Activated T-helper 2 cell treated with anti-CD3 and anti-CD28 coated beads, Interferon-gamma antibody, Interleukin-2, Interleukin-4, amounts not matched to agents 10 μg/mL and 5 μg/mL and 100 μg/mL, durations not matched to agents 14 hours and 24 hours and 36 hours (primary cell): ENCODE measurements at places on chromosomes 6 and 20.

DNA sequence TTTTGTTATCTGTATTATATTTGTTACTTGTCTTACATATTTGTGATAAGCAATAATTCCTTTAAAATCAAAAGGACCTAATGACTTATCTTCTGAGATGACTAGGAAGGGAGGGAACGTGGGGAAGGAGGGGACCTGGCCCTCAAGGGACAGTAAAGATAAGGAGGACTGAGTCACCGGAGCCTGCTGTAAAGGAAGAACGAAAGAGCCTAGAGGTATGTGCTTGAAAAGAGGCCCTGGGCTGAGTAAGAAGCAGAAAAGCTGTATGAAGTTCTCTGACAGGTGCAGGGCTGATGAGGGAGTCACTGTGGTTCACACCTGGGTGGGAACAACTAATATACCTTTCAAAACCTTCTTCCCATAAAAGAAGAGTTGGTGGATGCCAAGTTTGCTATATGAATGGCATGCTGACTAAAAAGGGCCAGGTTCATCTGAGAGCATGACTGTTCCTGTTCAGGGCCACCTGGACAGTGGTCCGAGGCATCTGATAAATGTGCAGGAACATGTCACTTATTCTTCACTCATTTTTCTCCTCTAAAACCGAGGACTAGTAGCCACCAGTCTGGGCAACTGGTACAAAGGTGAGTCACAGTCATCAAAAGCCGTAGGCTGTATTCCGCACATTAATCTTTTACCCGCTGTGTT lies 111.3 kb downstream of the TNFAIP3 start:
- peaks cover 40% of the 10 kb centered on the region for H3K4me1 ChIP-seq
- DNase-seq, result no peak
- H3K27me3 ChIP-seq, result no peaks in the 10 kb centered on the region
- no peaks in the 10 kb centered on the region for H3K36me3 ChIP-seq

DNA sequence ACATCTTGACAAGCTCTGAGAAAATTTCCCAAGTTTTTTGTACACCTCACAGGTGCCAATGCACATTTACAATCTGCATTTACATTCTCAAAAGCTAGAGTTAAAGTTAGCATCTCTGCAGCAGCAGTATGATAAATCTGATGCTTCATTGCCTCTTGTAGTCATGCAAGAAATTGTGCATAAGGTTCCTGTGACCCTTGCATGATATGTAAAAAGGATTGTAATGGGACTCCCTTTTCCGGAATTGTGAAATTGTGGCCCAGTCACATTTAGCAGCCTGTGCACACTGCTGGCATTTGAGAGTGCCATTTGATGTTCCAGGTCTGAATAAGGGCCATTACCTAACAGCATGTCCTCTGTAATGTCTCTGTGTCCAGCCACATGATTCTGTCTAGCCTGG lies 24.1 kb downstream of the HLA-DRB1 start:
- no peaks in the 10 kb centered on the region for H3K36me3 ChIP-seq
- peaks cover 6% of the 10 kb centered on the region for H3K4me1 ChIP-seq
- peaks cover 24% of the 10 kb centered on the region for H3K27me3 ChIP-seq
- DNase-seq, result no peak

- H3K27me3 ChIP-seq, result peaks cover 13% of the 10 kb centered on the region
- H3K4me3 ChIP-seq, result no peak overlapping the region
- no peaks in the 10 kb centered on the region for H3K36me3 ChIP-seq
- H3K4me1 ChIP-seq, result no peaks in the 10 kb centered on the region
- DNase-seq, result no peak
Measured at GRCh38 chr6:28758046-28758817, 165.6 kb downstream of the TRIM27 start.

- H3K27ac ChIP-seq, result peak overlapping the region; percentile 83
- DNase-seq, result peak; percentile 48
- H3K4me1 ChIP-seq, result peaks cover 46% of the 10 kb centered on the region
- peak overlapping the region; percentile 54 for H3K4me3 ChIP-seq
Measured at GRCh38 chr6:158290659-158291058, 21.6 kb upstream of the TULP4 start.

- no peak overlapping the region for H3K27ac ChIP-seq
- H3K4me1 ChIP-seq, result peaks cover 2% of the 10 kb centered on the region
- H3K27me3 ChIP-seq, result no peaks in the 10 kb centered on the region
- H3K4me3 ChIP-seq, result no peak overlapping the region
Measured at GRCh38 chr20:31790401-31790800, 28.8 kb upstream of the MYLK2 start.

DNA sequence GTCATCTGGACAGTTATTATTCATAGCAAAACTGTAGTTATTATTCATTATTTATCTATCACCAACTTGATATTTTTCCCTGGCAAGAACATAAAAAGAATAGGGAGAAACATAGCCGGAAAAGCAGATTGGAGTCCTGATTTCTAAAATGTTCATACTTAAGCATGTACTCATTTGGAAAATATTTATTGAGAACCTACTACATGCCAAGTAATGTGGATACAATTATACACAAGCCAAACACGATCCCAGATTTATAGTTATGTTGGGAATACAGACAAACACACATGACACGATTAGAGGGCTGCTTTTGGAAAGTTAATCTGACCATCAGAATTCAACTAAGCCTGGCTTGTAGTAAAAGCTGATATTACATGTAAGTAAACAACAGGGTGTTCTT lies 30.7 kb downstream of the ARHGAP18 start:
- H3K27me3 ChIP-seq, result no peaks in the 10 kb centered on the region
- no peak overlapping the region for H3K27ac ChIP-seq
- H3K4me1 ChIP-seq, result peaks cover 57% of the 10 kb centered on the region
- peaks cover 4% of the 10 kb centered on the region for H3K36me3 ChIP-seq

GRCh38 chr6:43884652-43885022 lies 114.6 kb downstream of the VEGFA start:
- H3K27ac ChIP-seq, result no peak overlapping the region
- no peak for DNase-seq
- no peaks in the 10 kb centered on the region for H3K4me1 ChIP-seq
- H3K27me3 ChIP-seq, result peaks cover 2% of the 10 kb centered on the region
- H3K36me3 ChIP-seq, result no peaks in the 10 kb centered on the region

GRCh38 chr6:165621940-165622339 lies 41.1 kb downstream of the PDE10A start:
- H3K27me3 ChIP-seq, result no peaks in the 10 kb centered on the region
- no peak for DNase-seq
- H3K4me1 ChIP-seq, result no peaks in the 10 kb centered on the region
- no peaks in the 10 kb centered on the region for H3K36me3 ChIP-seq

DNA sequence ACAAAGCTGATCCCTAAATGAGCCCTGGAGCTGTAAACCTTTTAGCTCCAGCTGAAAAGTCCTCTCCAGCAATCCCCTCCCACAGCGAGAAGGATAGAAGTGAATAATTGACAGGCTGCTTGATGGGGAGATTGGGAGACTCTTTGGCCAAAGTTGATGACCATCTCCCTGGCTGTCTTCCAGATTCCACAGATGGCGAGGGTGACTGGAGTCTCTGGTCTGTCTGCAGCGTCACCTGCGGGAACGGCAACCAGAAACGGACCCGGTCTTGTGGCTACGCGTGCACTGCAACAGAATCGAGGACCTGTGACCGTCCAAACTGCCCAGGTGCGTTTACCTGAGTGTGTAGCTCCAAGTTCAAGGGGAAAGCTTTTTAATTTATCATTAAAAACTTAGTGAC lies 67.3 kb downstream of the ISM1 start:
- no peaks in the 10 kb centered on the region for H3K27me3 ChIP-seq
- no peak for DNase-seq
- no peak overlapping the region for H3K27ac ChIP-seq
- H3K4me1 ChIP-seq, result no peaks in the 10 kb centered on the region

DNA sequence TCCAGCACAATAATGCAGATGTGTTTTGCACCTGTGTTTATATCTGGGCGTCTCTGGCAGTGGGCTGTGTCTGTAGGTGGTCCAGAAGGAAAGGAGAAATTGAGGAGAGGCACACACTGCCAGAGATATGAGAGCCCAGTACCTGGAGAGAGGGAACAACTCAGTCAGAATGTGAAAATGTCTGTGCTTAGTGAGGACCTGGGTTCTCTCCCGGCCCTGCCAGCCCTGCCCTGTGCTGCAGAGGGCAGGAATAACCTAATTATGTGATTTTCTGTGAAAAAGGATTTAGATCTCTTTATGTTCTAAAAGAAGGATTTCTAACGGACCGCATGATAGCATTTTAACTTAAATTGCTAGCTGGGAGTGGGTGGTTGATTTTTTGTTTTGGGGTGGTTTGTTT lies 8.3 kb upstream of the EXOC2 start:
- H3K27me3 ChIP-seq, result peaks cover 18% of the 10 kb centered on the region
- H3K4me3 ChIP-seq, result no peak overlapping the region
- DNase-seq, result no peak

DNA sequence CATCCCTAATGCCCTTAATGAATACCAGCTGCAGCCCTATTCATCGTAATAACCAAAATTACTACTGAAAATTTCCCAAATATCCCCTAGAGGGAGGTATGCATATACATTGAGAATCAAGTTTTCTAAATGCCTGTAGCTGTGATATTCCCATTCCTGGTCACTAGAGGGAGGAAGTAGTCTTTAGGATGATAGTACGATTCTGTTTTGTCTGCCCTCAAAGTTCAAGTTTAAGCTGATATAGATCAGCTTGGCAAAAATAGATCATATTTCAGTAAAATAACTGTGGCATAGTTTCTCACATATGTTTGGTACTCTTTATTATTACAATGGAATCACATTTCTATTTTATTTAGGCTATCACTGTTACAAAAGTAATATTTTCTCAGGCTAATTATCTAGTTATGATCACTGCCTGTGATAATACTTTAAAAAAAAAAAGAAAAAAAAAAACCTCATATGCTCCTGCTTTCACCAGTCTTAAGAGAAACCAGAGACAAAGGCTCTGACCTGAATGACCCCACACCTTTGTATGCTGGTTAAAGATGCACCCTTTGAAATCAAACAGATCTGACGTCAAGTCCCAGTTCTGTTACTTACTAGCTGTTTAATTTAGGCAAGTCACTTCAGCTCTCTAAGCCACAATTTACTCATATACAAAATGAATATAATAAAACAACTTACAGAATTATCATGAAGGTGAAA lies 11.0 kb downstream of the TSPYL1 start:
- peaks cover 20% of the 10 kb centered on the region for H3K36me3 ChIP-seq
- DNase-seq, result no peak
- H3K4me3 ChIP-seq, result no peak overlapping the region
- no peaks in the 10 kb centered on the region for H3K27me3 ChIP-seq
- H3K27ac ChIP-seq, result no peak overlapping the region

DNA sequence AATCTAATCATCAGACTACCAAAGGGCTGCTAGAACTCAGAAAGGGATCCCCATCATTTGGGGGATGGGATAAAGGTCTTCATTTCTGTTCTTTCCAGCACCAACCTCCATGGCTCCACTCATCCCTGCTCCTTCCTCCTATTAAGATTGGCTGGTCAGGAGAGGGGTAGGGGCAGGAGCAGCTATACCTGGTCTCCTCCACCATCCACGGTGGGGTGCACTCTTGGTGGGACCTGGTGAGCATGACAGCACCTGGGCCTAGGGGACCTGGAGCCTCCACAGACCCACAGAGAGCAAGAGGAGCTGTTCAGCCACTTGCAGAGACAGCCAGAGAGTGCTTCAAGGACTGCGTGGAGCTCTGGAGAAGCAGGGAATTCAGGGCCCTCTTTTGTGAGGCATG lies 6.1 kb upstream of the ULBP2 start:
- no peak overlapping the region for H3K4me3 ChIP-seq
- H3K36me3 ChIP-seq, result no peaks in the 10 kb centered on the region
- H3K27ac ChIP-seq, result no peak overlapping the region
- peaks cover 29% of the 10 kb centered on the region for H3K4me1 ChIP-seq
- H3K27me3 ChIP-seq, result peaks cover 83% of the 10 kb centered on the region

- H3K36me3 ChIP-seq, result peaks cover 70% of the 10 kb centered on the region
- peaks cover 20% of the 10 kb centered on the region for H3K4me1 ChIP-seq
- no peaks in the 10 kb centered on the region for H3K27me3 ChIP-seq
Measured at GRCh38 chr6:158626360-158627167, 18.0 kb downstream of the DYNLT1 start.

GRCh38 chr20:25077610-25078169 lies 4.3 kb downstream of the VSX1 start:
- peaks cover 6% of the 10 kb centered on the region for H3K4me1 ChIP-seq
- DNase-seq, result no peak
- H3K36me3 ChIP-seq, result no peaks in the 10 kb centered on the region
- peak overlapping the region; percentile 17 for H3K4me3 ChIP-seq
- no peak overlapping the region for H3K27ac ChIP-seq

- DNase-seq, result no peak
- H3K4me1 ChIP-seq, result no peaks in the 10 kb centered on the region
- H3K4me3 ChIP-seq, result no peak overlapping the region
- no peak overlapping the region for H3K27ac ChIP-seq
Measured at GRCh38 chr6:100304575-100304974, 160.1 kb downstream of the SIM1 start.

- H3K27me3 ChIP-seq, result peaks cover 15% of the 10 kb centered on the region
- no peak overlapping the region for H3K27ac ChIP-seq
- no peaks in the 10 kb centered on the region for H3K36me3 ChIP-seq
- DNase-seq, result no peak
- no peak overlapping the region for H3K4me3 ChIP-seq
Measured at GRCh38 chr6:6458172-6458571, 130.3 kb upstream of the LY86 start.

GRCh38 chr20:14295238-14295637 lies 42.2 kb downstream of the FLRT3 start:
- DNase-seq, result no peak
- no peak overlapping the region for H3K27ac ChIP-seq
- no peaks in the 10 kb centered on the region for H3K4me1 ChIP-seq
- H3K36me3 ChIP-seq, result no peaks in the 10 kb centered on the region
- H3K4me3 ChIP-seq, result no peak overlapping the region
- H3K27me3 ChIP-seq, result no peaks in the 10 kb centered on the region

- H3K4me3 ChIP-seq, result no peak overlapping the region
- H3K36me3 ChIP-seq, result no peaks in the 10 kb centered on the region
- H3K27me3 ChIP-seq, result no peaks in the 10 kb centered on the region
- H3K4me1 ChIP-seq, result no peaks in the 10 kb centered on the region
- no peak overlapping the region for H3K27ac ChIP-seq
- no peak for DNase-seq
Measured at GRCh38 chr6:168915855-168916254, 337.8 kb downstream of the THBS2 start.

DNA sequence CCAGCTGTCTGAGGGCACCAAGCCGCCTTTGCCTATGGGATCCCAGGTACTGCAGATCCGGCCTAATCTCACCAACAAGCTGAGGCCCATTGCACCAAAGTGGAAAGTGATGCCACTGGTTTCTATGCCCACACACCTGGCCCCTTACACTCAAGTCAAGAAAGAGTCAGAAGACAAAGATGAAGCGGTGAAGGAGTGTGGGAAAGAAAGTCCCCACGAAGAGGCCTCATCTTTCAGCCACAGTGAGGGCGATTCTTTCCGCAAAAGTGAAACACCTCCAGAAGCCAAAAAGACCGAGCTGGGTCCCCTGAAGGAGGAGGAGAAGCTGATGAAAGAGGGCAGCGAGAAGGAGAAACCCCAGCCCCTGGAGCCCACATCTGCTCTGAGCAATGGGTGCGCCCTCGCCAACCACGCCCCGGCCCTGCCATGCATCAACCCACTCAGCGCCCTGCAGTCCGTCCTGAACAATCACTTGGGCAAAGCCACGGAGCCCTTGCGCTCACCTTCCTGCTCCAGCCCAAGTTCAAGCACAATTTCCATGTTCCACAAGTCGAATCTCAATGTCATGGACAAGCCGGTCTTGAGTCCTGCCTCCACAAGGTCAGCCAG lies 283.0 kb downstream of the TSHZ2 start:
- no peak overlapping the region for H3K27ac ChIP-seq
- H3K27me3 ChIP-seq, result no peaks in the 10 kb centered on the region
- H3K4me3 ChIP-seq, result no peak overlapping the region
- DNase-seq, result no peak
